Putamen (tissue), 1 donor: ENCODE measurements at places on chromosomes 4 and X.

DNA sequence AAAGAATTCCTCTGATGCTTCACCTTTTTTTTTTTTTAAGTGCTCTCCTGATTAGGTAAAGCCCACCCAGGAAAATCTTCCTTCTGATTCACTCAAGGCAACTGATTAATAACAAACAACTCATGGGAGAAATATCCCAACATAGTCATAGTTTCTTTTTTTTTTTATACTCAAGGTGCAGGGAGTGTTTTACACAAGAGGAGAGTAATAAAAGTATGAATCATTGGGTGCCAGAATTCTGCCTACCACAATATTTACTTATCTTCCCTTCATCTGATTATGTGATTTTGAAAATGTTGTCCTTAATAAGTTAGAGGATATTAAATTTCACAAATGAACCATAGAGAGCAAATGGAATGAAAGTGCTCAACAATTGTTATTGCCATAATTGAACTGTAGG lies 329.9 kb downstream of the TECRL start:
- no peak for DNase-seq

DNA sequence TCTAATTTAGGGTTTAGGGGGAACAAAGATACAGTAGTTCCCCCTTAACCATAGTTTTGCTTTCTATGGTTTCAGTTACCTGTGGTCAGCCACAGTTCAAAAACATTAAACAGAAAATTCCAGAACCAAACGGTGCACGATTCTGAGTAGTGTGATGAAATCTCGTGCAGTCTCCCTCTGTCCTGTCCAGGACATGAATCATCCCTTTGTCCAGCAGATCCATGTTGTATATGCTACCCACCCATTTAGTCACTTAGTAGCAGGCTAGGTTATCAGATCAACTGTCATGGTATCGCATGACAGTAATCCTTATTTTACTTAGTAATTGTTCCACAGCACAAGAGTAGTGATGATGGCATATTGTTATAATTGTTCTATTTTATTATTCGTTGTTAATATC lies 556.1 kb downstream of the IL1RAPL1 start:
- no peak for DNase-seq

DNA sequence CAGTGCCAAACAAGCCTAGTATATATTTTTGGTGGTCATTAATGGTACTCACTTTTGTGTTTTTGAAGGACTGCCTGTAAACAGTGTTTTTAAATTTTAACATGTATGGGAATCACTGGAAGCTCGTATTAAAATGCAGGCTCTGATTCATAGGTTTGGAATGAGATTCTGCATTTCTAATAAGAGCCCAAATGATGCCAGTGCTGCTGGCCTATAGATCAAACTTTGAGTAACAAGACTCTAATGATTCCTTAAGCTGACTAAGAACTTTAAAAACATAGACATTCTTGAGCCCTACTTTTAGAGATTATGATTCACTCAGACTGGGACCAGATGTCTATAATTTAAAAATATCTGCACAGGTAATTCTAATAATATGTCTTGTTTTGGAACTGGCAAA lies 823.2 kb upstream of the LCORL start:
- no peak for DNase-seq

DNA sequence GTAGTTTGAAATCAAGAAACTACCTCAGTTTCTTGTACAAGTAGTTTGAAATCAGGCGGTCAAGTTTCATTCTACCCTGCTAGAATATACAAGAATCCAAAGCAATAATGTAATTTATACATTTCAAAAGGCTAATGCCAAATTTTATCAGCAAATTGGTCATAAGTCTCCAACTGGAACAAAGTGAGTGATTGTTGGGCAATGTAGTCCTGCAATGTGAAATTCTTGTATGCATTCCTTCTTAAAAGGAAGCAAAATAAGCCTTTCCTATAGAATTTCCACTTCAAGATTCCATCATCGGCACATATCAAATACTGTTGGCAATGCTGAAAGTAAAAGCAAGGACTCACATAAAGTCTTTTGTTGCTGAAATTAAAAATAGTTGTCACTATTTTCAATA lies 334.9 kb downstream of the IL1RAPL1 start:
- DNase-seq, result no peak

GRCh38 chr4:25805255-25805860 lies 57.4 kb downstream of the SEL1L3 start:
- DNase-seq, result no peak

GRCh38 chr4:7766661-7767345 lies 172.9 kb downstream of the AFAP1 start:
- DNase-seq, result no peak

DNA sequence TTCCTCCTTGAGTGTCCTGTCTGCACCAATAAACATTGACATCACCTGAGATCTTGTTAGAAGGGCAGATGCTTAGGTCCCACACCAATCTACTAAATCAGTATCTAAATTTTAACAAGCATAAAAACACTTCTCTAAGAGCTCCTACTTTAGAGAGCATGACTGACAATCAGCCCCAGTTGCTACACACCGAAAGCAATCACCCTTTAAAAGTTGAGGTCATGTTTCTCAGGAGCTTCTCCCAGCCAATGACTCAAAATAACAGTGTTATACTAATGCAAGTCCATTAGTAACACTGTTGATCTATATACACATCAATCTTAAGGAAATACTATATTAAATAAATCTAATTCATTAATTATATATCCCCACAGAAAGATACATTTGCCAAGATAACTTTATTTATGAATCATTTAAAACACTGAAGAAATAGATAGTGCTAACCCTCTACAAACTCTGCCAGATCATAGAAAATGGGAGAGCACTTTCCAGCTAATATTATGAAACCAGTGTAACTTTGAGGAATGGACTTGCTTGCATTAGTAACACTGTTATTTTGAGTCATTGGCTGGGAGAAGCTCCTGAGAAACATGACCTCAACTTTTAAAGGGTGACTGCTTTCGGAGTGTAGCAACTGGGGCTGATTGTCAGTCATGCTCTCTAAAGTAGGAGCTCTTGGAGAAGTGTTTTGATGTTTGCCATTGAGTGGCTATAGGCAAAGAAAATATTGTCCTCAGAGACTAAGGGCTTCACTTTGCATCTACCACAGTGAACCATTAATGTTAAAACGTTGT lies 109.8 kb upstream of the HDX start:
- DNase-seq, result no peak

GRCh38 chr4:82057990-82058544 lies 315.7 kb downstream of the HNRNPD start:
- no peak for DNase-seq

DNA sequence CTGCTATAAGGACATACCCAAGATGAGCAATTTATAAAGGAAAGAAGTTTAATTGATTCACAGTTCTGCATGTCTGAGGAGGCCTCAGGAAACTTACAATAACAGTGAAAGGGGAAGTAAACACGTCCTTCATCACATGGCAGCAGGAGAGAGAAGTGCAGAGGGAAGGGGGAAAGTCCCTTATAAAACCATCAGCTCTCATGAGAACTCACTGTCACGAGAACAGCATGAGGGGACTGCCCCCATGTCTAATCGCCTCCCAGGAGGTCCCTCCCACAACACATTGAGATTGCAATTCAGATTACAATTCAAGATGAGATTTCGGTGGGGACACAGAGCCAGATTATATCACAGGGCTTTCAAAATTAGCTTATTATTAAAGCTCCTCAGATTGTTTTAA lies 209.5 kb upstream of the PPP3CA start:
- DNase-seq, result no peak

GRCh38 chrX:11285651-11286050 lies 7.6 kb upstream of the AMELX start:
- DNase-seq, result no peak

DNA sequence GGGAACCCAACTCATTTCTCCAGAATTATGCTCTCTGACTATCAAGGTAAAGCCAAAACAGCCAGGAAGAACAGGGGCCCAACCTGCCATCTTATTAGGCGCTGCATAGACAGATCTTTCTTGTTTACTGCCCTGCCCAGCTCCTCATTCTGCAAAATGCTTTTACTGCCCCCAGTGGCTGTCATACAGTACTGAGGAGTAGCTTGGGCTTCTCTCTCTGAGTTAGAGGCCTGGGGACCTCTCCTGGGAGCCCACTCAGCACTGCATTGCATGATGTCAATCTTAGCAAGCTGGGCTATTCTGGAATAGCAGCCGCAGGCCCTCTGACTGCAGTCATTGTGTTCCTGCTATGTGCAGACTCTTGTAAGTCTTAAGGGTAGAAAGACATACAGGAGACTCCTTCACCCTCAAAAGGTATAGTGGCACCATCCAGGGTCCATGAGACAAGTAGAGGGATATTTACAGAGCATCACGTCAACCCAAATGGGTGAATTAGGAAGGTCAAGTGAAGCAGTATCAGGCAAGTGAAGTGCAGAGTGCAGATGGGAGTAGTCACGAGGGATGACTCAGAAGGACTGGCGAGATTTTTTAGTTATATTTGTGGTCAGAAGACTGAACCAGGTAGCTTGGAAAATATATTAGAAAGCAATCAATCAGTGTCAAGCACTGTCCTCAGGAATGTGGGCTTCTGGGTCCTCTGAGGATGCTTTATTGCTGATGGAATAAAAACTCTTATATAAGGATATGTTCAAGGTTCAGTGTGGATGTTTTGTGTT lies 294.1 kb upstream of the SFRP2 start:
- DNase-seq, result no peak

GRCh38 chr4:99715286-99715685 lies 57.7 kb upstream of the C4orf54 start:
- no peak for DNase-seq

- no peak for DNase-seq
These were observed 14.4 kb upstream of the CC2D2A start for GRCh38 chr4:15455290-15455689.

- no peak for DNase-seq
These were observed 352.8 kb upstream of the EPHA5 start for GRCh38 chr4:66023061-66023460.

GRCh38 chrX:152405561-152405960 lies 45.6 kb downstream of the GABRA3 start:
- no peak for DNase-seq

GRCh38 chrX:51281758-51282318 lies 50.8 kb upstream of the NUDT10 start:
- no peak for DNase-seq

DNA sequence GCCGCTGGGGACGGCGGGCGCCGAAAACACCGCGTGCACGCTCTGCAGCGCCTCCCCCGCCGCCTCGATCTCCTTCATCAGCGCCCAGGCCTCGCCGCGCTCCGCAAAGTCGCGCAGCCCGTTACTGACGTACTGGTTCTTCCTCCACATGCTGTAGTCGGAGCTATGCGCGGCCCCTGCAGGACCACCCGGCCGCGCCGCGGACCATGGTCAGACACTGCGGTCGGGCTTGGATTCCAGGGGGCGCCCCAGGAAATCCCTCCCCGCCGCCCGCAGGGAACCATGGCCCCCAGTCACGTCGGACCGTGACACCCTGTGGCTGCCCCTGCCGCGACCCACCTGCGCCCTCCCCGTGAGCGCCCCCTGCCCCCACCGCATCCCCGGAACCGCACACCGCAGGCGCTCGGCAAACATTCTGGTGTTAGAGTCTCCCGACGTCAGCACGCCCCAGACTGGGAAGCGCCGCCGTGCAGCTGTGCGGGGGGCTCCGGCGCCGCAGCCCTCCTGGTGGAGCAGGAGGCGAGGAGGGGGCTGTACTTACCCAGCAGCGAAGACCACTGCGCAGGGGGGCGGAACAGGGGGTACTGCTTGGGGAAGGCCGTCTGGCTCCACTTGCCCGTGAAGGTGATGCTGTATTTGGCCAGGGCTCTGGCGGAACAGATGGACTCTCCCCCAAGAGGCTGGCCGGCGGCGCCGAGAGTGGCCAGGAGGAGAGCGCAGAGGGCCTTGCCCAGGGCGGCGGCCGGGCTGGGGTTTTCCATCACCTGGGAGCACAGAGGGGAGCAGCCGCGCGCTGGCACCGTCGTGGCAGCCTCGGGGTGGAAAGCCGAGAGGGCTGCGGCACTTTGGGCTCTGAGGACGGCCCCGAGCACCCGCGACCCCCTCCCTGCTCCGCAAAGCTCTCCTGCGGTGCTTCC lies 814 bp downstream of the SPON2 start:
- DNase-seq, result no peak

GRCh38 chr4:101274888-101275752 lies 72.2 kb downstream of the PPP3CA start:
- DNase-seq, result no peak
